Endothelial cell of umbilical vein (primary cell): ENCODE measurements at places on chromosomes 16 and 17.

- DNase-seq, result no peak
Observed at GRCh38 chr17:9408381-9408780, 167.2 kb downstream of the STX8 start.

DNA sequence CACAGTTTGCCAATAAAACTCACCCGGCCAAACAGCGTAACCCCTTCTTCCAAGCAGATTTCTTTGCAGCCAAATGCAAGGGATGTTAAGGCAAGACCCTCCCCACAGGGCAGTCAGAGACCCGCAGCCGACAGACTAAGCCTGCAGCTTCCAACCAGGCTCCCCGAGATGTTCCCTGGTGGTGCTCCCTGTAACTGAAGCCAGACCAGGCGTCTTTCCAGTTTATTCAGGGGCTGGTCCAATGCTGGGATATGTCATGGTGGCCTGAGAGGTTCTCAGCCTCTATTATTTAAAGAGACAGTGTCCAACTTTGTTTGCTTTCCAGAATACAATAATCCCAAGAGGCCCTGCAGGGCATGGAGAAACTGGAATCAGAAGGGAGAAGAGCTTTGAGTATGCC lies at the start of gene PMP22:
PMP22 (minus strand) TSS at position 196 of the 400 bp plus-strand sequence. CDS start 4,599 bp downstream, outside the sequence.
- DNase-seq, result no peak

- DNase-seq, result no peak
Observed at GRCh38 chr16:11188801-11189740, 66.9 kb downstream of the SOCS1 start.

DNA sequence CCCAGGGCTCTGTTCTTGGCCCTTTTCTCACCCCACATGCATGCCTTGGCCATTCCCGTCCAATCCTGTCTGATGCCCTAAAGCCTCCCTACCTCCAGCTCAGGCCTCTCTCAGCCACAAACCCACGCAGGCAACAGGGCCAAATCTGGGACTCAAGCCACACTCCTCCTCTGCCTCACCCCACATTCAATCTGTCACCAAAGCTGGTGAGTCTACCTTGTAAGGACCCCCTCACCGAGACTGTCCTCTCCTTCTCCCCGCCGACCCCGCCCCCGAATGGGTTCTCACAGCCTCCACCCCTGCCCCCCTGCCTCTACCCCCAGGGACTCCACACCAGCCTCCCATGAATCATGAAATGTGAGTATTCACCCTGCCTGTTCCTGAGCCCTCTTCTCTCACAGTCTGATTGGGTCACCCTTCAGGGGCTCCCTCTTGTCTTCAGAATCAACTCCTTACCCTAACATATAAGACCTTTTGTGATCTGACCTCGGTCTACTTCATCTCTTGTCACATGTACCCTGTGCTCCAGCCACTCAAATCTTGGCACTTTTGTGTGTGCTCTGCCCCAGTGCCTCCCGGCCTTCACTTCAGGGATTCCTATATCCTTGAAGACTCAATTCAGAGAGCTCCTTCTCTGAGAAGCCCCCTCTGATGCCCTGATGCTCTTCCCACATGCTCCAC lies 10.7 kb downstream of the EPOP start:
- DNase-seq, result no peak

- no peak for DNase-seq
Observed at GRCh38 chr17:58452738-58453137, 35.4 kb upstream of the RNF43 start.

DNA sequence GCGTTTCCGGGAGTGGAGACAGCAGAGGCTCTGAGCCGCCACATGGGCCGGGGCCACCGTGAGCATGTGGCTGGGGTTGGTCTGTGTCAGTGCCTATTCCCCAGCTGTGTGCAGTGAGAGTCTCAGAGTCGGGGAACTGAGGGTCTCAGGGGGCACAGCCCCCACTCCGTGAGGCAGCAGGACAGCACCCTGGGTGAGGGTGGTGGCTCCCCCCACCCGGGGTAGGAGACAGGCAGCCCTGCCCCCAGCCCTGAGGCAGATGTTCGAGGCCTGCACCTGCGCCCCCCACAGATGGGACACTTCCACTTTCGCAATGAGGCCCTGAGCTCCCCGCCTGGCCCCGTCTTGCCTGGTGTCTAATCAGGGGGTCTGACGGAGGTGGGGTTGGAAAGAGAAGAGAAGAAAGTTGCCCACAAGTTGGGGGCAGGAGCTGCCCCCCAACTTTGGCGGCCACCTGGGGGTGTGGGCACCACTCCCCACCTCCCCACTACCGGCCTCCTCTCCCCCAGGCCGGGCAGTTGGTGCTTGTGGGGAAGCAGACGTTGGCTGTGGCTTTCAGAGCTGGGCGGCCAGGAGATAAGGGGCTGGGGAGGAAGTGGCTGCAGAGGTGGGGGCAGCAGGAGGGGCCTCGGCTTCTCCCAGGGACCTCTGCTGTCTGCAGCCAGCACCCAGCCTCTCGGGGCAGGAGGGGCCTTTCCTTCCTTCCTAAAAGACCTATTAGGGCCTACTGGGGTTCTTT lies 1.8 kb upstream of the CBFA2T3 start:
- DNase-seq, result no peak

DNA sequence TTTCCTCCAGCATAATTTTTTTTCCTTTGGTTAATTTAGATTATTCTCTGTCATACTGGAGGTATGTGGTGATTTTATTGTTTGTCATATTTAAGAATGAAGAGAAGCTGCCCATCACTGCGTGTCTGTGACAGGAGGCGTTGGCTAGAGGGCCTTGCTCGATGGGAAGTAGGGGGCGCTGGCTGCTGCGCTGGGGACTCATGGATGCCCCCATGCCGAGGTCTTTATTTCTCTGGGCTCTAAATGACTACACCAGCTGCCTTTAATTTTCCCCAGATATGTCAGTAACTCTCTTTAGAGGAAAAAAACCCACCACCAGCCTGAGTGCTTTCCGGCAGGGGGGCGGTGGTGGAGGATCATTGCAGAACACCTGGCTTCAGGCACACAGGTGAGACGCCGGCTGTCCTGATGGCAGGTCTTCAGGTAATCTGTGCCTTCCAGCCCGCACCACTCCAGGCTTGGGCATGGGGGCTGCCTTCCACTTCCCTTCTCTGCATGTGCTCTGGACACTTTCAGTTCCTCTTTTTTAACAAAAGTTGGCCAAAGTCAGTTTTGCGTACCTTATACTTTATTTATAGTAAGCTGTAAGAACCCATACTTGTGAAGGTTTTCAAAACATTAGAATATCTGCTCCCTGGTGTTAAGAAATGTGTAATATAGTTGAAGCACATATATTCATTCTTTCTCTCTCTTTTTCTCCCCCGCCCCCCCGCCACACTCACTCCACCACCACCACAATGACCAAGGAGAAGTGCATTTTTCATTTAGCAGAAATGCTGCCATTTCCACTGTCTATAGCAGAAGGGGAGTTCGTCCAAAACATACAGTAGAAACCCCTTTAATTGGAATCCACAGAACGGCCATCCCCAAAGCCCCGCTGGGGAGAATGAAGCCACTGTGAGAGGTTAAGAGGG lies 192.7 kb downstream of the RPTOR start:
- no peak for DNase-seq

DNA sequence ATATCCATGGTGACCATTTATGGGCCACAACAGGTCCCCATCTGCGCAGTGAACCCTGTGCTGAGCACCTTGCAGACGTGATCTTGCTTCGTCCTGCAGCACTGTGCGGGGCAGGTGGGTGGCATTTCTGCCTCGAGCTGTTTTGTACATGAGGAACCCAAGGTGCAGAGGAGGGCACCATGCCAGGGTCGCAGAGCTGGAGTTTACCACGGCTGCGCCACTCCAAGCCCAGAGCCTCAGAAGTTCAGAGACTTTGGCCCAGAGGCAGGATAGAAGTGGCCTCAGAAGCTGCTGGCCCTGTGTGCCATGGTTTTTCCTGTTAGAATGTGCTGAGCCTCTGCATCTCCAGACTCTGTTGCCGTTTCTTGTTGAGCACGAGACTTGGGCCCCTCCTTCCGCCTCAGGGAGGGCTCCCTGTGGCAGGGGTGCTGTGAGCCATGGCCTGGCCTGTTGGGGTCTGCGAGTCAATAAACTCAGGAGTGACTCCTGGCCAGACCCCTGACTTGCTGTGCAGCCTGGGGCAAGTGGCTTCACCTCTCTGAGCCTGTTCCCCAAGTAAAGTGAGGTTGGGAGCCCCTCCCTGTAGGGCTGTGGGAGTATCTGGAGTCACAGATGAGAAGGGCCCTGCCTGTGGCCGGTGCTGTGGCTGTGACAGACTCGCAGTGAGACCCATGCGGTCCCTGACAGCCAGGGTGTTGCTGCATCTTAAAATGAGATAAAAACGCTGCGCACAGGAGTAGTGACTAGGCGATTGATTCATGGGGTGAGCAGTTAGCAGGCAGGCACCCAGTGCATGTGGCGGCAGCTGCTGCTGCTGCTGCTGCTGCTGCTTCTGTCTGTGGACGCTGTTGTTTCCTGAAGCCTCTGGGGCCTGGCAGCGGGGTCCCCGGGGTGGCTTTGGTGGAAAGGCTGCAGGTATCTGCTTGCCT lies 11.8 kb downstream of the MAP2K3 start:
- no peak for DNase-seq

- DNase-seq, result no peak
Observed at GRCh38 chr16:48531011-48531962, 78.7 kb downstream of the N4BP1 start.

DNA sequence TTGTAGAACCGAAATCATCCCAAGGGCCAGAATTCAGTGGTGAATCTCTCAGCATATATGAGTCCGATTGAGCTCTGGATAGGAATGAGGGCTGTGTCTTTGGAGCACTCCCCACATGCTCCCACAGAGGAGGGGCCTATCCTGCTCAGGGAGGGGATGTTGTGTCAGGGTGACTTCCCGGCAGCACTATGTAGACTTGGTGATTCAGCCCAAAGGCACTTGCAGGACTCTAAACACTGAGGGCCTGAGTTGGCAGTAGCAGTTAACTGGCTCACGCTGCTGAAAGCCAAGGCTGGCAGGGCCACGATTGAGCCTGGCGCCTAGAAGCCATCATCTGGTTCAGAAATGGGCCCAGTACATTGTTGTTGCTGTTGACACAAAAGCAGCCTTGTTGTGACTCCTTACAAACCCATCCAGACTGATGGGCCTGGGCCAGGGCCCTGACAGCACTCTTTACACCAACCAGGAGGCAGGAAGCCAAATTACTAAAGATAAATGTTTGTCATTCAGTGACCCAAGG lies 31.9 kb downstream of the NMT1 start:
- DNase-seq, result peak; percentile 95

DNA sequence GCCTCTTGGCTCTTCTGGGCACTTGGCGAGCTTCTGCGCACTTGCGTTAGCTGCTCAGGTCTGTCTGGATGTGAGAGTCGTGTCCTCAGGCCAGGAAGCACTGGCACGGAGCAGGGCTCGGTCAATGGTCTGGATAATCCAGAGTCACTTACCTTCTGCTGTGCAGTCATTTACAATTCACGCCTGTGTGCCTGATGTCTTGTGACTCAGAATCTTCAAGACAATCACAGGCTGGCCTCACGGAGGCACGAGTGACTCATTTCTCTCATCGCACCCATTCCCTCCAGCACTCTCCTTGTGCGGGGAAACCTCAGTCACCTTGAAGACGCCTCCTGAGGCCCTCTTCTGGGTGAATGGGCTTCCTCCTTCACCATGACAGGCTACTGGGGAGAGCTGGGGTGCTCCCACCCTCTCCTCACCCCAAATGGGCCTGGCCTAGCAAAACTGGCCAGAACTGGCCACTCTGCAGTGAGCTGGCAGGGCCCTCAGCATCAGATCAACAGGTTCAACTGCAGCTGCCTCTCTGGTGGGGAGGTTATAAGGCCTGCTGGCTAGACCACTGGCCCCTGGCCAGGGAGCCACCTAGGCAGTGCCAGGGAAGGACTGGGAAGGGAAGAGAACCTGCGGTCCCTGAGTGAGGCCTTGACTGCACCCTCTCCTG lies 1.9 kb upstream of the CAPN15 start:
- DNase-seq, result peak; percentile 71

GRCh38 chr16:67391424-67392300 lies 1.6 kb downstream of the TPPP3 start:
- no peak for DNase-seq

GRCh38 chr17:14143688-14144087 lies 74.4 kb downstream of the COX10 start:
- DNase-seq, result no peak

DNA sequence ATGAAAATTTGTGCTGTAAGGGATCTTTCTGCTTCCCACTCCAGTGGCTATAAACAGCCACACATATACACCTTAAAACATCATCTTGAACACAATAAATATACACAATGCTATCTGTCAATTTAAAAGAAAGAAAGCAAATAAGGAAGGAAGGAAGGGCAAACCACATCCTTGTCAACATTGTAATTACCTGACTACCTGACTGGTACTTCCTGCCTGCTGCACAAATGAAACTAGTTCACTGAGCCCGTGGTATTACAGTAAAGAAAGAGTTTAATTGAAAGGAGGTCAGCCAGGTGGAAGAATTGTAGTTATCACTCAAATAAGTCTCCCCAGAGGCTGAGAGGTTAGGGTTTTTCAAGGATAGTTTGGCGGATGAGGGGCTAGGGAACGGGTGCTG lies 344.4 kb upstream of the ASIC2 start:
- DNase-seq, result no peak

DNA sequence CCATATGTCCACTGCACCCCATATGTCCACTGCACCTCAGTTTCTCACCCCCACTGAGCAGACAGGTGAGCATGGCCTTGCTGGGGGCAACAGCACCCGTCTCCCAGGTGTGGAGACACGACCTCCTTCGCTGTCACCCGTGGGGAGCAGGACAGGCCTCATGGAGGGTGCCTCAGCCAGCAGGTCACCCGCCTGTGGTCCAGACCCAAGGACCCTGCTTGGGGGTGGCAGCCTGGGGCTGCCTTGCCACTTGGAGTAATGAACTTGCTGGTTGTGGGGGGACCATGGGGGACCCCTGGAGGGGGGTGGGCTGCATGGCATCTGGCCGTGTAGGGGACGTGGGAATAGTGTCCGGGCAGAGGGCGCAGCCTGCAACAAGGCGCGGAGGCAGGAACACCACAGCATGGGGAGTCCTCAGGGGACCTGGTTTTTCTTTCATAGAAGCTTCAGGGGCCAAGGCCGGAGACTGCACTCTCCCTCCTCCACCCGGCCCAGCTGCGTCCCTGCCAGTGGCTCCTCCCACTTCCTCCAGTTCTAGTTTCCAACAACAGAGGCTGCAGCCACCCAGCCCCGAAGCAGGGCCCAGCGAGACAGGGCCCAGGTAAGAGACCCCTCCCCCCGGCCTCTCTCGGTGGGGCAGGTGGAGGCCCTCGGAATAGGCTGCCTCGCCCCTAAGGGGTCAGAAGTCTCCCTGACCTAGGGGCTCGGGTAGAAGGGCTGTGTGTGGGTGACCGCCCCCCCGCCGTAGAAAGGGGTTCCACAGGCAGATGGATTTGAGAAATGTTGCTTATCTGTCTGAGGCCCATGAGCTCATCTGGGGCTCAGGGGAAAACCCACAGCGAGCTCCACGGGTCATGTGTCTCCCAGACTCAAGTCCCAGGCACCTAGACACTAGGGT lies at the start of gene NHLRC4:
NHLRC4 (plus strand) TSS at position 531 of the 898 bp plus-strand sequence. CDS start 1,043 bp downstream, outside the sequence.
- peak; percentile 65 for DNase-seq

DNA sequence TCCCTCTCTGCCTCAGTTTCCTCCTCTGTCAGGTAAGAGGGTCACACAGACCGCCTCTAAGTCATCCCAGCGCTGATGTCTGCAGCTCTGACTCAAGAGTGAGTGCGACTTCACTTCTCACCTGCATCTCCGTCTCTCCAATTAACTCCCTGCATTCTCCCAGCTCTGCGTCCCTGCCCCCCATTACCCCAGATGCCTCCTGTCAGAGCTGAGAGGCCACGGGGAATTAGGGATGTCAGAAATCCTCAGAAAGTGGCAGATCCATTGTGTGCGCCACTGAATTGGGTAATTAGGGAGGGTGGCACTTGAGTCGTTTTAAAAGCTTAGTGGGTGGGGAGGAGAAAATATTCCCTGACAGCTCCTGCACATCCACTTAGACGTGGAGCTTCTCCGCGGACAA lies 885.4 kb upstream of the EEF2KMT start:
- no peak for DNase-seq
